ENCODE measurements at places on chromosomes 11 and 22. TPM values are rescaled to one million over a fixed set of nuclear protein-coding genes. Genes with fewer than 3 reads are reported as not detected.

ABCC8 gene
- total RNA-seq = 3.7 TPM

SLN gene
- 2,012 TPM for total RNA-seq

ALDH3B1 gene
- 2.6 TPM for total RNA-seq

MMP13 gene
- not detected for total RNA-seq

GDPD5 gene
- total RNA-seq = 7.8 TPM

RFPL3 gene
- not detected for total RNA-seq

SMCO4 gene
- total RNA-seq = 2.6 TPM

IRAG1 gene
- total RNA-seq = 2.6 TPM

NAGA gene
- total RNA-seq = 26.1 TPM

Measured in skeletal muscle tissue (tissue), 5 donors.